ENCODE measurements at places on chromosomes 7 and 10. TPM values are rescaled to one million over a fixed set of nuclear protein-coding genes. Genes with fewer than 3 reads are reported as not detected.

DNA sequence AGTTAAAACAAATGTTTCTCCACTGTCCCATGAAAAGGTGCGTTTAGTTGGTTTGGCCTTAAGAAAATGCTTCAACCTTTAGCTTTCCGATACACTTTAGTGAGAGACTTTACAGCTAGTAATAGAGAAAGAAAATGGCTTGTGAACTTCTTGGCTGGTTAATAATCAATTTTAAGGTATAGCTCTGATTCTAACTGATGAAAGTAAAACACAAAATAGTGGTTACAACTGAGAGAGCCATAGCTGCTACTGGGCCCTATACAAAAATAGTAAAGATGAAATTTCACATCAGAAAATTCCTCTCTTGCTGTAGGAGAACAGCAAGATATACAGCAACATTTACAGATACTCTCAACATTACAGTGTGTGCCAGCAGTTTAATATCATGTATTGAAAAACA, 371.4 kb downstream of the PHTF2 start:
- DNase-seq: no peak
- no peak overlapping the region for H3K27ac ChIP-seq
- no peaks in the 10 kb centered on the region for H3K36me3 ChIP-seq
- no peaks in the 10 kb centered on the region for H3K4me1 ChIP-seq
- no peaks in the 10 kb centered on the region for H3K27me3 ChIP-seq
- no peak overlapping the region for H3K4me3 ChIP-seq

DNA sequence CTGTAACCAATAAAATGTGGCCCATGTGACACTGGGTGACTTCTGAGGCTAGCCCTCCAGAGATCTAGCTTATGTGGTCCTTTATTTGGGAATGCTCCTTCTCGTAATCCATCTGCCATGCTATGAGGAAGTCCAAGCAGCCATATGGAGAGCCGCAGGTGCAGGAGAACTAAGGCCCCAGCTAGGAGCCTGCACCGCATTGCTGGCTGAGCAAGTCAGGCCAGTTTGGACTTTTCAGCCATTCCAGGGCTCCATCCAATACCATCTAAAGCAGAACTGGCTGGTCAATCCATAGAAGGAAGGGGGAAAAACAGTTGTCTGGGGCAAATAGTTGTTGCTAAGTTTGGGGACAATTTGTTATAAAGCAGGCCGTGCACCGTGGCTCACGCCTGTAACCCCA, 32.6 kb downstream of the KLRG2 start:
- no peak for DNase-seq
- no peaks in the 10 kb centered on the region for H3K4me1 ChIP-seq
- no peak overlapping the region for H3K27ac ChIP-seq

GRCh38 chr7:14688208-14688607, 214.3 kb downstream of the DGKB start:
- no peaks in the 10 kb centered on the region for H3K27me3 ChIP-seq
- no peaks in the 10 kb centered on the region for H3K4me1 ChIP-seq

DNA sequence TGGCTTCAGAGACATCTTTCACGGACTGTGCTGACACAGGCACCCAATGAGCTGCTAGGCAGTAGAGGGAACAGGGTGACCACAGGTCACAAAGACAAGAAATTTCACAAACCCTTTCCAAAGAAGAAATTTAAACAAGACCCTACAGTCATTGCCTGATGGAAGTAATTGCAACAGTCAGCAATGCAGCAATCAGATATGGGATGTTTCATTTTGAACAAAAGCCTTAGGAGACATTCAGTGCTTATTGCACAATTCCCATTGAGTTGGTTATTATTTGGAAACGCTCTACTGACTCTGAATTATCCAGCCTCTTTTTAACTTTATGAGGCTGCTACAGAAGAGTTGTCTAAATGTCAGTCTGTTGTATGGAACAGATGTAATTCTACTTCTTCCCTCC, 85.5 kb downstream of the ETV1 start:
- H3K27me3 ChIP-seq: no peaks in the 10 kb centered on the region
- no peaks in the 10 kb centered on the region for H3K4me1 ChIP-seq
- no peak overlapping the region for H3K4me3 ChIP-seq
- no peaks in the 10 kb centered on the region for H3K36me3 ChIP-seq

DNA sequence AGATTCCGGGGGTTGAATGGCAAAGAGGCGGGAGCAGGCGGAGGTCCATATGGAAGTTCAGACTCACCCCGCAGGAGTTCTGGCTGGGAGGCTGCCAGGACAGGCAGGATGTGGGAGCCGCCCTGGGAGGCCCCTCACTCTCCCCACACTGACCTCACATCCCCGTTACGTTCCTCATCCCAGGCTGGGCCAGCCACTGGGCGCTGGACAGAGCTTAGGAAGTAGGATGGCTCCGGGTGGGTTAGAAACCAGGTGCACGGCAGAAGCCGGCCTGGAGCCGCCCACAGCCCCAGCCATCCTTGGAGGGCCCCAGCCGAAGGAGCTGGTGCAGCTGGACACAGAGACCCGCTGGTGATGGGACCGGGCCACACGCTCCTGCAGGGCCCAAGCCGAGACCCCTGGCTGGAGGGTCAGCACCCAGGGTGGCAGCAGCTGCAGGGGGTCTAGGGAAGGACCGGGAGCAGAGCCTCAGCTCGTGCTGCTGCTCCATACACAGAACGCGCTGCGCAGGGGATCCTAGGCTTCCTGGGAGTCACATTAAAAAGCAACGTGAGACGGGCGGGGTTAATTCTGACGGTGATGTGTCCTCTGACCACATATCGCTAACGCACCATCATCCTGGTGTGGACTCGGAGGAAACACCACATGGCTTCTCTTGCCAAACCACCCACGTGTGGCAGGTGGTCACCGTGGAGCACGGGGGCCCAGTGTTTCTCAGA, 98.6 kb upstream of the DIP2C start:
- peak; percentile 62 for DNase-seq
- H3K27me3 ChIP-seq: no peaks in the 10 kb centered on the region
- peaks cover 11% of the 10 kb centered on the region for H3K4me1 ChIP-seq
- H3K36me3 ChIP-seq: no peaks in the 10 kb centered on the region
- H3K4me3 ChIP-seq: no peak overlapping the region

DNA sequence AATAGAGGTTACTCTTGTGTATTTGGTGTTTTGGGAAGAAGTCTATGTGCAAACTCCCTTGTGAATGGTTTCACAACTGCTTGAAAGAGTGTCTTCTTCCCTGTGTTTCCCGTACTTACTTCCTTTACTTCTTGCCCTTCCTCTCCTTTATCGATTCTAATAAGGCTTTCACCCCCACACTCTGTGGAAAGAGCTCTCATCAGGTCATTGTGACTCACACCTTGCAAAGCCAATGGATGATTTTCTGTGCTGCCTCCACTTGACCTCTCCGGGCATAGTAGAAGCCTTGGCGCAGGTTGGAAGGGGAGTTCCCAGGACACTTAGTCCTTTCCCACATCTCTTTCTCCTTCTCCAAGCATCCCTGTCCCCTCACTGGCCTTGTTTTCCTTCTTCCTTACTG, 6.2 kb upstream of the TSPAN15 start:
- no peak overlapping the region for H3K27ac ChIP-seq
- H3K4me3 ChIP-seq: no peak overlapping the region
- H3K27me3 ChIP-seq: no peaks in the 10 kb centered on the region
- H3K4me1 ChIP-seq: peaks cover 20% of the 10 kb centered on the region

GRCh38 chr10:128579901-128580300, 453.7 kb upstream of the MKI67 start:
- H3K36me3 ChIP-seq: no peaks in the 10 kb centered on the region
- no peak overlapping the region for H3K4me3 ChIP-seq

ZC3HAV1L gene
- total RNA-seq: 11.8 TPM

DNA sequence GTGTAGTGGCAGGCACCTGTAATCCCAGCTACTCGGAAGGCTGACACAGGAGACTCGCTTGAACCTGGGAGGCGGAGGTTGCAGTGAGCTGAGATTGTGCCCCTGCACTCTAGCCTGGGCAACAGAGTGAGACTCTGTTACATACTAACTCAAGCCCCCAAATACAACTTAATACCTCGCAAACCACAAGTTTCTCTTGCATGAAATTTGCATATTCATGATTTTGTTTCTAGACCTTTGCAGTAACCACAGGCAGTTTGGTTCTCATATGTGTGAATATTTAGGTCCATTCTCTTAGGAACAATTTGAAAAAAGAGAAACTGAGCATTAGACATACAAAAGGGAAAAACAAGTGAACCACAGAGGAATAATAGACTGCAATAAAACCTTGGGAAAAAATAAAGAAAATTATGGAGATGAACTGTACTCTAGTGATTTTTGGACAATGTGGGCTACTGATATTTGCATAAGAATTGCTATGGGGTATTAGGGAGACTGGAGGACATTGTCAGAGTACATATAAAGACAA, 77.0 kb downstream of the ZNF277 start:
- H3K4me3 ChIP-seq: no peak overlapping the region
- no peaks in the 10 kb centered on the region for H3K27me3 ChIP-seq
- H3K4me1 ChIP-seq: no peaks in the 10 kb centered on the region
- H3K27ac ChIP-seq: no peak overlapping the region
- DNase-seq: no peak

DNA sequence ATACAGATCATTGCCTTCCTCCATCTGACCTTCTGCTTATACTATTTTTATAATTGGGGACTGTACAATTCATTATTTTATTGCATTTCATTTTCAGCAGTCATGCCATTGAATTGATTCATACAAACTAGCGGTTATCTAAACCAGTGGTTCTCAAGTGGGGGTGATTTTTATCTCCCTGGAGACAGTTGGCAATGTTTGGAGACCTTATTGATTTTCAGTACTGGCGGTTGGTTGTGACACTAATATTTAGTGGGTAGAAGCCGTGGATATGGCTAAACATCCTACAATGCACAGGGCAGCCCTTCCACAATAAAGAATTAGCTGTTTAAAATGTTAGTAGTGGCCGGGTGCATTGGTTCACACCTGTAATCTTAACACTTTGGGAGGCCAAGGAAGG, 765.9 kb downstream of the LRMDA start:
- H3K4me3 ChIP-seq: no peak overlapping the region
- no peak for DNase-seq
- H3K36me3 ChIP-seq: no peaks in the 10 kb centered on the region
- H3K4me1 ChIP-seq: peaks cover 28% of the 10 kb centered on the region
- no peak overlapping the region for H3K27ac ChIP-seq
- no peaks in the 10 kb centered on the region for H3K27me3 ChIP-seq

VENTX gene
- total RNA-seq: 1.1 TPM

GRCh38 chr7:140592964-140593671, 47.5 kb downstream of the DENND2A start:
- H3K27me3 ChIP-seq: no peaks in the 10 kb centered on the region
- no peaks in the 10 kb centered on the region for H3K4me1 ChIP-seq
- no peak overlapping the region for H3K27ac ChIP-seq
- DNase-seq: no peak
- H3K36me3 ChIP-seq: no peaks in the 10 kb centered on the region

KDM7A gene
- total RNA-seq: 31.6 TPM

DNA sequence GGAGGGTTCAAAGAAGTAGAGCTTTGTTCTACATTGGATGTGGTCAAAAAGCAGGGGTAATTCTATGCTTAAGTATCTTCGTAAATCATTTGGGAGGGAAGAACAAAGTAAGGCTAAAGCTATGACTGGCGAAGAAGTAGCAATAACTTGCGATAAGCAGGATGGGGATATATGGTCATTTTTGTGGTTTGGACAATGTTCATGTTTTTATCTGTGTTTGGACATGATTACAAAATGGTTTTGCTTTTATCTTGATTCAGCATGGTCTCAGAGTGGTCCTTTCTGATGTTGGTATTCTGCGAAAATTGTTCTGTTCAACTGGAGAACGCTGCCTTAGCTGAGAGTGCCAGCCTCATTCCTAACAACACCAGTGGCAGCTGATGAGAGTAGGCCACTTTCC, 208.8 kb downstream of the SEMA3A start:
- no peaks in the 10 kb centered on the region for H3K27me3 ChIP-seq
- H3K27ac ChIP-seq: no peak overlapping the region
- no peak overlapping the region for H3K4me3 ChIP-seq
- H3K36me3 ChIP-seq: no peaks in the 10 kb centered on the region
- H3K4me1 ChIP-seq: peaks cover 9% of the 10 kb centered on the region

DNA sequence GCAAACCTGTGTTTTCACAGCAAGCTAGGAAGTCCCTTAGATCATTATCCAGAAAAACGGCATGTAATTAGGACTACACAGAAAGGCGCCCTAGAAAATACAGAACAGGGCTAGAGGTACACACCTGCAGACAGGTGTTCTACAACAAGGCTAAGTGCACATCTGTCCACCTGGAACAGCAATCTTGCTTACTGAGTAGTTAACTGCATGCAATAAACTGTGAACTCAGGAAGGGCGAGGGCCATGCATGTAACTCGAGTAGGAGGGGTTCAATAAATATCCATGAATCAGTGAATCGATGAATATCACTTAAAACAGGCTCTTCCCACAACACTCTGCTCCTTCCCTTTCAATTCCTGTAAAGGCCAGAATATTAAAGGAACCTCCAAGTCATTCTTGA, 22.0 kb downstream of the FAM171A1 start:
- DNase-seq: no peak
- H3K27ac ChIP-seq: peak overlapping the region; percentile 7
- H3K4me1 ChIP-seq: no peaks in the 10 kb centered on the region

- no peaks in the 10 kb centered on the region for H3K27me3 ChIP-seq
- no peaks in the 10 kb centered on the region for H3K36me3 ChIP-seq
- H3K27ac ChIP-seq: no peak overlapping the region
- H3K4me3 ChIP-seq: no peak overlapping the region
Measured at GRCh38 chr7:99126921-99127553, 16.9 kb downstream of the SMURF1 start.

OR6V1 gene
- not detected for total RNA-seq

DNA sequence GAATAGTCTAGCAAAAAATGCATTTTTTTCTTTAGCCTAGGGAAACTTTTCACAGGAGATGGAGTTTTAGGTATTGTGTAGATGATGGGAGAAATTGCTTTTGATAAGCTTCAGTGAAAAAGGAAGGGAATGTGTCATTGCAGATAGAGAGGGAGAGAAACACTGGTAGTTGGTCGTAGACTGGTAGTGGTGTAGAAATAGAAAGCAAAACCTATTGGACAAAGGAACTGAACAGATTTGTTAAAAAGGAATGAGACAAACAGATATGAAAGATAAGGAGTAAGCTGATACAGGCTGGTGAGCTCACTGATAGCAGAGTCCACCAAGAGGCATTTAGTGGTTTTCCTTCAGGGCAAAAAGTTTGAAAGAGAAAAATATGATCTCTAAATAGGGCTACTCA, 94.3 kb downstream of the ZEB1 start:
- no peaks in the 10 kb centered on the region for H3K27me3 ChIP-seq
- H3K4me3 ChIP-seq: no peak overlapping the region
- H3K36me3 ChIP-seq: no peaks in the 10 kb centered on the region

CAV2 gene
- 81.8 TPM for total RNA-seq

DNA sequence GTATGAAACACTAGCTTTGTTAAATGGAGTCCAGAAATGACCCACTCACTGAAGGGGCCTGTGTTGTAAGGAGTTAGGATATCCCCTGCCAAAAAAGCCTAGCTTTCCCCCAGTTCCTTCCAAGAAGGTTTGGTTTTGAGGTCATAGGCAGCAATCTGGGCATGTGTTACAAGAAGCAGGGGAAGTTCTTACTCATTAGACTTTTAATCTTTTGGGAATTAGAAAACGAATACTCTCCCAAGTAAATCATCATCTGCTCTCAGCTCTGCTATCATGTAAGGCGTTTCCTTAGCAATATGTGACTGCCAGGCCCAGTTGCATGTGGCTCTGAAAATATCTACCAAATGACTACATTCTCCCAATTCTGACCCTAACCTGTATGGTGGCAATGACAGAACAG, 3.7 kb downstream of the NOD1 start:
- DNase-seq: peak; percentile 72
- peaks cover 73% of the 10 kb centered on the region for H3K4me1 ChIP-seq
- H3K36me3 ChIP-seq: no peaks in the 10 kb centered on the region
- no peaks in the 10 kb centered on the region for H3K27me3 ChIP-seq
- H3K27ac ChIP-seq: peak overlapping the region; percentile 65
- no peak overlapping the region for H3K4me3 ChIP-seq
